Osteocyte (in vitro differentiated cells): ENCODE measurements at places on chromosomes 4 and X. TPM values are rescaled to one million over a fixed set of nuclear protein-coding genes. Genes with fewer than 3 reads are reported as not detected.
A peak's percentile ranks its signal among the peaks of the same experiment; 100 is the strongest.

DNA sequence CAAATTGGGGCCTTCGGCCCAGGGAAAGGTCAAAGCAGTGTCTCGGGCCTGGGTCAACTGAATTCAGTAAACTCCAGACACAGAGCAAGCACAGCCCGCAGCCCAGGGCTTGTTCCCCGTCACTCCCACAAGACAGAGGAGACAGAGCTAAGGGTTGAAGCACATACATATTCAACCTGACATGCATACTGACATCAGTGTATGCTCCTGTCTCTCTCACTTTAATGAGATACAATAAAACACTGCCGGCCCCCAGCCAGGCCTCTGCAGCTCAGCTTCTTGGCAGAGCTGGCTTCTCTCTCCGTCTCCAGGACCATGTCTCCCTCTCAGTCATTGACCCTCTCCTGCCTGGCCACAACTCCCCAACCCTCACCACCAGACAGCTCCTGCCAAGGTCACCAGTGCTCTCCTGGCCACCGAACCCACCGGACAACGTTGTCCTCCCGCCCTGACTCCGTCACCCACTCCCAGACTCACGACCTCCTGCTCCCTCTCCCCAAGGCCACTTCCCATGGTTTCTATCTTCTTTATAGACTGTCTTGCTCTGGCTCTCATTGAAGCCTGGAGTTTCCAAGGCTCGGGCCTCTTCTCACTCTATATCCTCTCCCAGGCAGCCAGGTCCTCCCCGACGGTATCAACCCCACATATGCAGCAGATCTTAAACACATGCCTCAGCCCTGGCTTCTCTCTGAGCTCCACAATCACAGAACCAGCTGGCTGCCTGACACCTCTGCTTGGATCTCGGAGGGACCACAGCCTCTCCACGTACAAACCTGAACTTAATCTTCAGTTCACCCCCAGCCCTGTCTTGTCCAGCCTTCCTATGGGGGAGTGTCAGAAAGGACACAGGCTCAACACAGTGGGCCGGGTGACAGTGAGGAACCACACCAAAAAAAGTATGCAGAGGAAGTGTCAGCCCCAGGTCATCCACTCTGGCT, 67.7 kb upstream of the C4orf50 start:
- H3K36me3 ChIP-seq: no peaks in the 10 kb centered on the region
- DNase-seq: no peak
- H3K4me1 ChIP-seq: no peaks in the 10 kb centered on the region
- no peak overlapping the region for H3K4me3 ChIP-seq
- no peak overlapping the region for H3K27ac ChIP-seq
- peaks cover 7% of the 10 kb centered on the region for H3K27me3 ChIP-seq

DNA sequence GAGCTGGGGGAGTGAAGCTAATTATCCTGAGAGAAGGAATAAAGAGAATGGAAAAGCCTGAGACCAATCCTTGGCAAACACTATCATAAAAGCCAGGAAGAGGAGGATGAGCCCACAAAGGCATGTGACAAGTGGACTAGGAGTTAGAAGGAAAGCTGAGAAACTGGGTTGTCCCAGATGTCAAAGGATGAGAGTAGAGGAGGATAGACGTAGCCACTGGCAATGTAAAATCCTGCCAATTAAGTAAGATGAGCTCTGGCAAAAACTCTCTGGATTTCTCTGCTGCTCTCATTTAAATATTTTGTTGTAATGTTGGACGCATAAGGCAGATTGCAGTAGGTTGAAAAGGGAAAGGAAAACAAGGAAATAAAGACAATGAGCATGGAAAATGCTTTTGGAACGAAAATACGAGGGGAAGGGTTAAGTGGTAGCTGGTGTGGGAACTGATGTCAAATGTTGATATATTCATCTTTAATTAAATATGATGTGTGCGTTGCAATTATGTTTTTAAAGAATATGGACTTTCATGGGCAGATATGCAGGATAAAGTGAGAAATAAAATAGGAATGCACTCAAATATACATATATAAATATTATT, 14.2 kb upstream of the VEGFC start:
- peaks cover 4% of the 10 kb centered on the region for H3K36me3 ChIP-seq
- DNase-seq: no peak
- peak overlapping the region; percentile 51 for H3K4me3 ChIP-seq
- H3K27me3 ChIP-seq: no peaks in the 10 kb centered on the region

PCSK1N gene
- 13.1 and 14.8 TPM in 2 replicates for total RNA-seq

- DNase-seq: no peak
- H3K4me1 ChIP-seq: peaks cover 73% of the 10 kb centered on the region
- no peaks in the 10 kb centered on the region for H3K27me3 ChIP-seq
Measured at GRCh38 chr4:128521648-128522111, 234.1 kb upstream of the PGRMC2 start.

GRCh38 chrX:154353172-154353843, 21.1 kb downstream of the FLNA start:
- no peak for DNase-seq
- peaks cover 4% of the 10 kb centered on the region for H3K4me1 ChIP-seq
- H3K27ac ChIP-seq: peak overlapping the region; percentile 34
- H3K36me3 ChIP-seq: peaks cover 8% of the 10 kb centered on the region

GRCh38 chr4:54554339-54554990, 103.3 kb upstream of the KIT start:
- H3K27ac ChIP-seq: no peak overlapping the region
- no peaks in the 10 kb centered on the region for H3K36me3 ChIP-seq
- DNase-seq: no peak
- H3K4me1 ChIP-seq: peaks cover 16% of the 10 kb centered on the region
- no peaks in the 10 kb centered on the region for H3K27me3 ChIP-seq
- H3K4me3 ChIP-seq: no peak overlapping the region

DNA sequence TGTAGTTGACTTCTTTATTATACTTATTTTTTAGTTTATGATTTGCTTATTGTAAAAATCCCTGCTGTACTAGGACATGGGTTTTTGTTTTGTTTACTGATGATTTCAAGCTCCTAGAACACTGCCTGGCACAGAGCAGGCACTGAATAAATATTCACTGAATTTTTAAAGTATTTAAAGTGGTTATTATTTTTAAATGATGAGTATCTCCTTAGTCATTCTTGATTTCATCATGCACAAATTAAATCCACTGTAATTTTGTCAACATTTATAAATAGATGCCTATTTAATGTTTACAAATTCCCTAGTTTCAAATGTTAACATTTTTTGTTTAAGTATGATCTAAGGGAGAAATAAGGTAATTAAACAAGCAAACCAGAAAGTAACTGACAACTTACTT, 367.9 kb upstream of the SLIT2 start:
- DNase-seq: no peak
- peaks cover 9% of the 10 kb centered on the region for H3K4me1 ChIP-seq

PCDH19 gene
- 1.7 and 2.7 TPM in 2 replicates for total RNA-seq

RPS6KA6 gene
- total RNA-seq: 2.2 and 2.3 TPM in 2 replicates

- H3K27ac ChIP-seq: no peak overlapping the region
- DNase-seq: no peak
- peaks cover 7% of the 10 kb centered on the region for H3K4me1 ChIP-seq
- no peaks in the 10 kb centered on the region for H3K27me3 ChIP-seq
Measured at GRCh38 chr4:100803751-100804150, 285.9 kb upstream of the EMCN start.

DNA sequence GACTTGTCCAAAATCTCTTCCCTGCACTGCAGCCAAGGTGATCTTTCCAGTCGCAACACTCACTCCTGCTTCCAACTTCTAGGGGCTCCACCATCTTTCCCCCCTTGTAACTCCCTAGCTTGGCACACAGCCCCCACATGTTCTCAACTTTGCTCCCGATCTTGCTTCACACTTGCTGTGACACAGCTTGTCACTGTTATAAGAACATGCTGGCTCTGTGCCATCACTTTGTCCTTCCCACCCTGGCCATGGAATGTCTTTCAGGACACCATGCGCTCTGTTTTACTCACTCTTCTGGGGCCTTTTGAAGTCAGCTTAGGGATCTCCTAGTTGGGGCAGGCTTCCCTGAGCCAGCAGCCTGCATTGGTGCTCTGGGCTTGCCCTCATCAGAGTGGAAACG, 2.5 kb downstream of the NSDHL start:
- peaks cover 18% of the 10 kb centered on the region for H3K4me1 ChIP-seq
- H3K4me3 ChIP-seq: no peak overlapping the region
- H3K27me3 ChIP-seq: no peaks in the 10 kb centered on the region
- H3K36me3 ChIP-seq: peaks cover 2% of the 10 kb centered on the region
- DNase-seq: no peak

GRCh38 chr4:102217345-102217744, 127.9 kb downstream of the SLC39A8 start:
- H3K4me3 ChIP-seq: no peak overlapping the region
- no peak for DNase-seq
- no peaks in the 10 kb centered on the region for H3K36me3 ChIP-seq
- no peak overlapping the region for H3K27ac ChIP-seq

FGB gene
- total RNA-seq: not detected in 2 replicates

GRCh38 chrX:9369802-9370291, 95.0 kb upstream of the TBL1X start:
- no peak overlapping the region for H3K27ac ChIP-seq
- DNase-seq: no peak
- H3K36me3 ChIP-seq: no peaks in the 10 kb centered on the region
- peaks cover 3% of the 10 kb centered on the region for H3K4me1 ChIP-seq
- H3K4me3 ChIP-seq: no peak overlapping the region

SLC6A8 gene
- 74.1 and 77.0 TPM in 2 replicates for total RNA-seq

MAGEB10 gene
- not detected in 2 replicates for total RNA-seq

TBX22 gene
- not detected in 2 replicates for total RNA-seq

NDNF gene
- total RNA-seq: 0.24 TPM in 1 of 2 replicates, not detected in the other

DNA sequence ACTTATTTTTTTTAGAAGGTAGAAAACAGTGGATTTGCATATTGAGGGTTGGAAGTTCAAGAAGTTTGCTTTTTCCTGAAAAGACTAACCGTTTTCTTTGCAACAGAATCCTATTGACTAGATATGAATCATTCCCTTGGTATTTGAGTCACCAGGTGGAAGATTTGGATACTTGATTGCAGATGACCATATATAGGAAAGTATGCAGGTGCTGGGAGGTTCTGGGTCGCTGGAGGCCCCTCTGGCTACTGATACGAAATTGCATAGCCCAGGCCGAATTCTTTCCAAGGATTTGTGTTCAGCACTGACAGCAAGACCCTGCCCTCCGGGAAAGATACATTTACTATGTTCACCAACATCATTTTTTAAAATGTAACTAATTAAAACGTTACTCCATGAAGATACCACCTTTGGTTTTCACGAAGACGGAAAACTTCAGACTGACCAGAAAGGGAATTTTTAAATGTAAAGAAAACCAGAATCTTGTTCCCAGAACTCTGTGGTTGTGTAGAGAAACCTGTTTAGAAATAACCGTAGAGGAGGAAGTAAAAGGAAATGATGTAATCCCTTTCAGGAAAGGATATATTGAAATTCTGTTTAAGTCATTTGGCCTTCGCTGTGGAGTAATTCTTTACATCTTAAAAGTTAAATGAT, 946 bp downstream of the ANXA3 start:
- peaks cover 18% of the 10 kb centered on the region for H3K27me3 ChIP-seq
- no peak for DNase-seq
- no peak overlapping the region for H3K27ac ChIP-seq
- H3K36me3 ChIP-seq: no peaks in the 10 kb centered on the region

DNA sequence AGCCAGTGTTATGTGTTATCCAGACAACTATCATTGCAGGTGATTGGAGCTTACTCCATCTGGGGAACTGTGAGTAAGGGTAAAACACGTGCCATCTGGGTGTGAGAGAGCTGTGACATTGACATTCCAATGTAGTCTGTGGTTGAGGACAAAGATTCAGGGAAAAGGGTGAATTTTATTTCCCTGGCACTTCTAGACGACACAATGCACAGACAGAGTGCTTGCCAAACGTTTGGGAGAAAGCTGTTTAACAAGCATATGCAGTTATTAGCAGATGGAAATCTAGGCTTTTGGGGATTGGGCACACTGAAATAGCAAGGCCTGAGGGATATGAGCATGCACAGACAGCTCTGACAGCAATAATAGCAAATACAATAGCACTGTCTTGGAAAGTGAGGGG, 21.3 kb upstream of the CTSO start:
- no peak overlapping the region for H3K27ac ChIP-seq
- no peaks in the 10 kb centered on the region for H3K36me3 ChIP-seq

DNA sequence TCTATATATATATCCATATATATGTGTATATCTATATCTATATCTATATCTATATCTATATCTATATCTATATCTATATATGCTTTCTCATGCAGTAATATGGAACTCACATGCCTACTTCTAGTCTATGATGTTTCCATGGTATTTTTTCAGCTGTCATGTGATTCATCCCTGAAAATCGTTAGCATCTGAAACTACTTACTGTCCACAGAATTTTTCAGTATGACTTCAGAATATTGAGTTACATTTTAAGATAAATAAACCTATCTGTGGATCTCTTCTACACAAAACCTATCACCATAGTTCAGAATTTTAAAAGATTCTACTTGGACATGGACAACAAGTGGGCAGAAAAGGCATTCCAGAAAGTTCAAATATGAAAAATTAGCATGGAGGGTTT, 855.1 kb upstream of the INTU start:
- peaks cover 24% of the 10 kb centered on the region for H3K4me1 ChIP-seq
- peak overlapping the region; percentile 82 for H3K27ac ChIP-seq
- no peak overlapping the region for H3K4me3 ChIP-seq
- H3K27me3 ChIP-seq: no peaks in the 10 kb centered on the region
- H3K36me3 ChIP-seq: no peaks in the 10 kb centered on the region

CYLC1 gene
- not detected in 2 replicates for total RNA-seq

- no peak overlapping the region for H3K4me3 ChIP-seq
- H3K36me3 ChIP-seq: no peaks in the 10 kb centered on the region
- no peak overlapping the region for H3K27ac ChIP-seq
- no peak for DNase-seq
- H3K27me3 ChIP-seq: no peaks in the 10 kb centered on the region
Measured at GRCh38 chrX:12007881-12008280, 130.4 kb upstream of the FRMPD4 start.

GRCh38 chrX:41824551-41824950, 98.8 kb downstream of the CASK start:
- no peak overlapping the region for H3K27ac ChIP-seq
- no peak for DNase-seq
- H3K4me3 ChIP-seq: no peak overlapping the region
- peaks cover 27% of the 10 kb centered on the region for H3K4me1 ChIP-seq
- H3K27me3 ChIP-seq: no peaks in the 10 kb centered on the region

GRCh38 chr4:160745126-160745525, 1418.7 kb downstream of the FSTL5 start:
- H3K36me3 ChIP-seq: no peaks in the 10 kb centered on the region
- H3K27ac ChIP-seq: no peak overlapping the region
- no peak overlapping the region for H3K4me3 ChIP-seq
- no peak for DNase-seq

SLC16A2 gene
- 21.3 and 22.9 TPM in 2 replicates for total RNA-seq

- no peak for DNase-seq
- H3K27me3 ChIP-seq: no peaks in the 10 kb centered on the region
- H3K4me3 ChIP-seq: no peak overlapping the region
- no peak overlapping the region for H3K27ac ChIP-seq
- no peaks in the 10 kb centered on the region for H3K36me3 ChIP-seq
- no peaks in the 10 kb centered on the region for H3K4me1 ChIP-seq
Measured at GRCh38 chr4:147428583-147428982, 52.3 kb upstream of the EDNRA start.

SOD3 gene
- total RNA-seq: 3.4 and 4.5 TPM in 2 replicates

GRCh38 chr4:134708026-134708425, 506.4 kb upstream of the PABPC4L start:
- H3K27ac ChIP-seq: no peak overlapping the region
- H3K4me3 ChIP-seq: no peak overlapping the region
- H3K36me3 ChIP-seq: no peaks in the 10 kb centered on the region
- no peaks in the 10 kb centered on the region for H3K4me1 ChIP-seq
